Endothelial cell (in vitro differentiated cells): ENCODE measurements at places on chromosomes 5 and 9.

DNA sequence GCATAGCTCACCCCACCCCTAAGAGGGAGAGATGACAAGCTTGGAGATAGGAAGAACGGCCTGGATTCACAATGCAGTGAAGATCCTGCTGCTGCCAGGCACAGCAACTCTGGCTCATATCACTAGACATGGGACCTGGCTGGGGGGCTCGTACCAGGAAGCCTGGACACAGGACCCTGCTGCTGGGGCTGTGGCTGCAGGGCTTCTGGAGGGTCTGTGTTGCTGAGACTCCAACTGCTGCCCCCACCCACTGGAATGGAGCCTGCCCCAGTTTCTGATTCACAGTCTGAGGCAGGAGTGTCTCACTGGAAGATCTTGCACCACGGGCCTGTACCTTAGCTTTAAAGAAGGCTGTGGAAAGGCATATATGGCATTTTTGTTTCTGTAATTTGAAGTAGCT lies 31.0 kb upstream of the GLRX start:
- DNase-seq = no peak

GRCh38 chr9:22808876-22809275 lies 362.3 kb downstream of the DMRTA1 start:
- no peak for DNase-seq

DNA sequence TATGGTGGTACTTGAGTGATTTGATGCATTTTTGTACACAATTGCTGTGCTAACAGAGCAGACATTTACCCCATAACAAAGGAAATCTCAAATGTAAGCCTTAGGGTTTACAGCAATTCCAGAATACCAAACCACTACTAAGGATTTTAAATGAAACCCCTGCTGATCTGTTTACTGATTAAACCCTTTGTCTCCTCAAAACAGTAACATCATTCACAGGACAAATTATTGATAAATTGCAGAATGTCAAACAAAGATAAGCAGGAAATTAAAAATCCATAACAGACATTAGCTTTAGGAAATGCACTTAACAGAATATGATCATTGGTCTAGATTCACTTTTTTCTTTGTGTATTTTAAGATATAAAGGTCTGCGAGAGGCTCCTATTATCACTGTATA lies 1016.4 kb upstream of the DMAC1 start:
- no peak for DNase-seq

- DNase-seq = no peak
Measured at GRCh38 chr5:19047277-19047676, 940.7 kb downstream of the CDH18 start.

DNA sequence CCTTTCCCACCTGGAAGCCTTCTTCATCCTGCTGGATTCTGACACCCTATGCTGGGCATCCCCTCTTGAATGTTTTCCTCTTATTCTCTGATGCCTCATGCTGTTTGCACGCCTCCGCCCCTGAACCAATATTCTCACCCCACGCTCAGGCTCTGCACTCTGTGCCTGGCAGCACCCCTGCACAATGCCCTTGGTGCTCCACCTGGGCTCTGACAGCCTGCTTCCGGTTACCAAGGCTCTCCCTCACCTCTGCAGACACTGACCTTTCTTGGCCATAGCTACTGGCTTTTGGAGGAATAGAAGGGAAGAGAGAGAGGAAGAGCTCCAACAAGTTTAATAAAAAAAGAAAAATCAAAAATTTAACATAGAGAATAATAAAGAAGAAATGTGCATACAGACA lies 108.7 kb upstream of the SHB start:
- no peak for DNase-seq

DNA sequence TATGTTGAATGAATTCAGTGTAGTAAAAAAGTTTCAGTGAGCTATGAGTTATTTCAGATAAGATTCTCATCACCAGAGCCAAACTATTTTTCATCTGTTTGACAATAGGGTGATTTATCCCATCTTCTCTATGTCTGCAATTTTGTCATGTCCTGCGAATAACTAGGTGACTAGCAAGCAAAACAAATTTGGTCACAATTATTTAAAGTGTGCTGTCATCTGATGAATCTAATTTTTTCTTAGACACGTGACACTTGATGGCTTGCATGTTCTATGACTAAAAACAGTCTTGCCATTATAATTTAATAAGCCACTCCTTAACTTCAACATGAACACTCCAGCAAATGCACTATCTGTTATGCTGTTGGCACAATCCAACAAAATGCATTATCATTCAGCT lies 35.0 kb downstream of the FEM1C start:
- no peak for DNase-seq
